ENCODE measurements at places on chromosomes 7 and 10. TPM values are rescaled to one million over a fixed set of nuclear protein-coding genes. Genes with fewer than 3 reads are reported as not detected.

GRCh38 chr7:55657654-55658053, 85.4 kb upstream of the VOPP1 start:
- DNase-seq: no peak

- DNase-seq: no peak
These were observed 18.4 kb downstream of the MTPAP start for GRCh38 chr10:30330497-30331168.

DNA sequence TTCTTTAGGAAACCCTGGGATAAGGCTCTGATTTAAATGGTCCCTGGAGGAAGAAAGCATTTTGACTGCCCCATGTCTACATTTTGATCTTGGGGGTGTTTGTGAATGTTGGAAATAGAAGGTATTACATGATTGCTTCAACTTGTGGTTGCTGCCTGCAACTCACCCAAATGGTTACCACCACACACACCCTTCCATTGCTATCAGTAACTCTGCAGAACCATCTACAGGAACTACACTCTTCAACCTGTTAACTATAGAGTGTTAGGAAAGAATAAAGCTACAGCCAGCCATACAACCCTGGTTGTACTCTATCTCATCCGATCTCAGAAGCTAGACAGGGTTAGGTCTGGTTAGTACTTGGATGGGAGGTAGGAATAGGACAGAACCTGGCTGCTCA, 71.2 kb downstream of the APBB1IP start:
- no peak for DNase-seq

LRRC18 gene
- total RNA-seq: not detected

PLXNA4 gene
- total RNA-seq: 17.6 TPM

Data from Right ventricle myocardium inferior (tissue), 1 donor.